ENCODE measurements at places on chromosomes 2 and 18.

GRCh38 chr2:107303964-107304363 is 418.0 kb upstream of the ST6GAL2 start:
- DNase-seq = no peak

DNA sequence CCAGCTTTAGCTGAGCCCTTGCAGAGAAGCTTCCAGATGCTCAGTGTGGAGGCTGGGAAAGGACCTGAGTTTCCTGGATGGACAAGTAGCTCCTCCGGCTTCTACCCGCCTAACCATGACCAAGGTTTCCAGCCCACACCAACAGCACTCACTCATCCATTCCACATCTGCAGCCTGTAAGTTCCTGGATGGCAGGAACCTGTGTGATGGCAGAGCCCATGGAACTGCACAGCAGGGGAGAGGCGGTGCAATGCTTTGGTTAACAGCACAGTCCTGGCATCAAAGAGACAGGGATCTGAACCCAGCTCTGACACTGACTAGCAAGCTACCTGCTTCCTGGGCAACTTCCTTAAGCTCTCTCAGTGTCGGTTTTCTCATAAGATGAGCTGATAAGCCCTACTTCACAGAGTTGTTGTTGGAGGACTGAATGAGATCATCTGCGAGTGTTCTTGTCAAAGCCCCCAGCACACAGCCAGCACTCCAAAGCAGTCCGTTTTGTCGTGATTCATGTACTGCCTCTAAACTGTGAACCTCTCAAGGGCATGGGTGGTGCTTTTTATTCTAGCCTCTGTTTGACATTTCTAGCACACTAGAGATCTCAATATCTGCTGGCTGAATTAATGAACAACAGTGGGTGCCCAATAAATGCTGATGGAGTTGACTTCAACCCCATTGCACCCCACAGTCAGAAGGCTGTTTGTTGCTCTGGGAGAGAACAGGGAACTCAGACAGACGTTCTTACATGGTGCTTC is 41.6 kb upstream of the OTOF start:
- no peak for DNase-seq

DNA sequence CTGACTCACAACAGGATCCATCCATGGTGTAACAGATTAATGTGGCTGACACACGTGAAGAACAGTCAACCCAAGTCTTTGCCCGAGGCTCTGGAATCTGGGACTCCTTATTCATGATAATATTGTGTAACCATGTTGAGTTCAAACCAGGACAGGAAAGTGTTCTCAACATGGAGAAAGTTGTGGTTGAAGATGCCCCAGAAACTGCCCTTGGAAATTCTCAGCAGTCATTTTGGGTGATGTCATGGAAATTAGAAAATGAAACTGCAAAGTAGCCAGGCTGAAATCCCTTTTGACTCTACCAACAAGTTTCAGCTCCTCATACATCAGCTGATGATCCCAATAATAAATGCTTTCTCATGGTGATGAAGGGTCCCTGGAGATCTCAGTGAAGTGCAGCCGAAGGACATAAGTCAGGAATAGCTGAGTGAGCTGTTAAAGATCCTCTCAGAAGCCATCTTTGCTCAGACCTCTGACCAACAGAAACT is 307.7 kb downstream of the TNS1 start:
- no peak for DNase-seq

DNA sequence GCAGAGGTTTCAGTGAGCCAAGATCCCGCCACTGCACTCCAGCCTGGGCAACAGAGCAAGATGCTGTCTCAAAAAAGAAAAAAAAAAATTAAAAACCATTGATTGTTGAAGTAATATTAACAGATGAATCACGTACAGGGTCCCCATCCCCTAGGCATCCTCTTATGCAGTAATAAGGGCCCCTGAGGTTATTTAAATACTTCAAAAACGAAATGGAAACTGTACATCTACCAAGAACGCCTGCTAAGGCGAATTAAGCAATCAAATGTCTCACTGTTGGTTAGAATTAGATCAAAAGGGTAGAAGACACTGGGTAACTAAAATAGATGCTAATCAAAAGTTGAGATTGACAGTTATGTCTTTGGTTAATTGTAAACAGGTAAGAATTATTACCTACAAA is 7.5 kb downstream of the TRABD2A start:
- no peak for DNase-seq

DNA sequence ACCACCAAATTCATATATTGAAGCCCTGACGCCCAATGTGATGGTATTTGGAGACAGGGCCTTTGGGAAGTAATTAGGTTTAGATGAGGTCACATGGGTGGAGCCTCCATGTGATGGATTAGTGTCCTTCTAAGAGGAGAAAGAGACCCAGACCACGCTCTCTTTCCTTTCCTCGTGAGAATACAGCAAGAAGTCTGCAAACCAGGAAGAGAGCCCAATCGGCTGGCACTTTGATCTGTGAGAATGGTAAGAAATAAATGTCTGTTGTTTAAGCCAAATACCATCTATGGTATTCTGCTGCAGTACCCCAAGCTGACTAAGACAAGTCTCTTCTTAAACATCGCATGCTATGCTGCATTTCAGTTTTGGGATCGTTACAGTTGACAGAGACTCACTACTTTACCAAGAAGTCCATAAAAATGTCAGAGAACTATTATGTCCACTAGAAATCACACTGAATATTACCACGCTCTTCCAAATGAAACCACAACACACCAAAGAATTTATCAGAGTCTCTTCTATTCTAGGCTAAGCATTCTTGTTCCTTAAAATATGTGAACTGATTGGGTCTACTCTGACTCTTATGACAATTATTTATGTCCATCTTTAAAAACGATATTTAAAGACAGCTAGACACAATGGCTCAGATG is 48.5 kb downstream of the LPIN2 start:
- DNase-seq = no peak

DNA sequence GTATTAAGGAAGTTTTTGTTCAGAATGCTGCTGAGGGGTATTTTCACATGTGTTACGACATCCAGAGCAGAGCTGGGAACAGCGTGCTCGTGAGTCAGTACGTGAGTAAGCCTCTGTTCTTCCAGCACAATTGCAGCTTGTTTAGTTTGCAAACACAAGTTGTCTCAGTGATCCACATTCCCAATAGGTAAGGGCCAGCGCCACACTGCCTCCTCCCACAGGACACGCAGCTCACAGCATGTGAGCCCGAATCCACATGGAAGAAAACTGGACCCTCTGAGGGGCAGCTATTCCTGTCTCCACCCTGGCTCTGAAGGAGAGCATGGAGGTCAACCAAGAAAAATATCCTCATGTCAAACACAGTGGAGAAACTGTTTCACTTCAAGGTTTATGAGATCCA is 173.9 kb upstream of the PID1 start:
- DNase-seq = no peak

- DNase-seq = no peak
These were observed 24.8 kb upstream of the FOSL2 start for GRCh38 chr2:28367667-28368356.

GRCh38 chr2:145091967-145092366 is 572.0 kb upstream of the ZEB2 start:
- DNase-seq = no peak

GRCh38 chr2:66387016-66387753 is 47.7 kb upstream of the MEIS1 start:
- no peak for DNase-seq

DNA sequence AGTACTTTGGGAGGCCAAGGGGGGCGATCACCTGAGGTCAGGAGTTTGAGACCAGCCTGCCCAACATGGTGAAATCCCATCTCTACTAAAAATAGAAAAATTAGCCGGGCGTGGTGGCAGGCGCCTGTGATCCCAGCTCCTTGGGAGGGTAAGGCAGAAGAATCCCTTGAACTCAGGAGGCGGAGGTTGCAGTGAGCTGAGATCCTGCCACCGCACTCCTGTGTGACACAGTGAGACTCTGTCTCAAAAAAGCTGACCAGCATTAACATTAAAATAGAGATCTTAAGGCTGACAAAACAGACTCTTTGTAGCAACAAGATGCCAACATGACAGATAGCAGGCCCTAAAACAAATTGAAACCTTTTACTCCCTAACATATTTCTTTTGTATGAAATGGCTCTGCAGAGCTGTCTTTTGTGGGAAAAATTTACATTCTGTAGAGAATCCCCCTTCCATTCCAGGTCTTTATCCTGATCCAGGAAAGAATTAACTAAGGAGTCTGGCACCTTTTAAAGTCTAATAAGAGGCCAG is 213.9 kb downstream of the RAB3GAP1 start:
- no peak for DNase-seq

DNA sequence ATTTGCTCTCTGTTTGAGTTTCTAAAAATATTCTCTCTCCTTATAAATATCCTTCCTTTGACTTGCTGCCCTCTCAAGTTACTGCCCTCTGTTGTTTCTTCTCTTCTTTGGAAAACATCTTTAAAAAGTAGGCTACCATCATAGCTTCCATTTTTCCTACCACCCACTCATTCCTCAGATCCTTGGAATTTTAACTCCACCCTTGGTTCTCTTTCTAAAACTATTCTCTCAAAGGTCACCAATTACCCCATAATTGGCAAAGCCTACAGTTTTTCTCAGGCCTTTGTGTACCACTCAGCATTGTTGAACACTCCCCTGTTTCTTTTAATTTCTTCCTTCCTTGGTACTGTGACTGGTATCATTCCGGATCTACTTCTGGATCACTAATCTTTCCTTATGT is 43.0 kb upstream of the ITGAV start:
- no peak for DNase-seq

- no peak for DNase-seq
These were observed 61.2 kb upstream of the CUL3 start for GRCh38 chr2:224646242-224646846.

DNA sequence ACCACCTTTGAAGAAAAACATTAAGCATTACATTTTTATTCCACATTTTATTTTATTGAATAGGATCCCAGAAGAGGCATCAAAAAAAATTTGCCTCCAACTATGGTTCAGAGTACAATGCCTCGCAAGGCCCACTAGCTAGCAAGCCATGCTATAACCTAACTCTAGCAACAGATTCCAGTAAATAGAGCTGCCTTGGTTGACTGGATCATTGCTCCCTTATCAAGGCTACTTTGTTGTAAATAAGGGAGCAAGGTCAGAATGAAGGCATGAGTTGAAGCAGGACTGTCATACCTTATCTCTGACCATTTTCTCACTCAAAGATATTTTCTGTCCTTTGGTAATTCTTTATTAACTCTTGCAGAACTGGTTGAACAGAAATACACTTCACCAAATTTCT is 672.6 kb downstream of the EPHA4 start:
- no peak for DNase-seq

GRCh38 chr2:240396623-240397541 is 38.6 kb upstream of the GPC1 start:
- DNase-seq = no peak

GRCh38 chr2:239745386-239746227 is 279.5 kb downstream of the NDUFA10 start:
- DNase-seq = no peak

- no peak for DNase-seq
These were observed 16.6 kb downstream of the EPHA4 start for GRCh38 chr2:221555494-221555846.

DNA sequence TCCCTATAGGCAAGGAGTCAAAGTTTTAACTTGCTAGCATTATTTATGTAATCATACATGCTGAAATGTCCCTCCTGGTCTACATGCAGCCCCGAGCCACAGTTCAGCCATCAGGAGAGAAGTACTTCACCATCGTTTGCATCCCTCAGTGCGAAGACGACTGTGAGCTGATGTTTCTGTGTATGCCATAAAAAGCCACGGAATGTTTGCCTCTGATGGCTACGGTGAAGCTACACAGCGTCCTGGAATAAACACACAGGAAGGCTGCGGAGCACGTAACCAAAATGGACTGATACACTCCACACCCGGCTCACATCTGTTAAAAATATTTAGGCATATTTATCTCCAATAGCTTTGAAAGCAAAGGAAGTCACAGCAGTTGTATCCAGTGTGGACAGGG is 4.3 kb upstream of the SALL3 start:
- DNase-seq = no peak

DNA sequence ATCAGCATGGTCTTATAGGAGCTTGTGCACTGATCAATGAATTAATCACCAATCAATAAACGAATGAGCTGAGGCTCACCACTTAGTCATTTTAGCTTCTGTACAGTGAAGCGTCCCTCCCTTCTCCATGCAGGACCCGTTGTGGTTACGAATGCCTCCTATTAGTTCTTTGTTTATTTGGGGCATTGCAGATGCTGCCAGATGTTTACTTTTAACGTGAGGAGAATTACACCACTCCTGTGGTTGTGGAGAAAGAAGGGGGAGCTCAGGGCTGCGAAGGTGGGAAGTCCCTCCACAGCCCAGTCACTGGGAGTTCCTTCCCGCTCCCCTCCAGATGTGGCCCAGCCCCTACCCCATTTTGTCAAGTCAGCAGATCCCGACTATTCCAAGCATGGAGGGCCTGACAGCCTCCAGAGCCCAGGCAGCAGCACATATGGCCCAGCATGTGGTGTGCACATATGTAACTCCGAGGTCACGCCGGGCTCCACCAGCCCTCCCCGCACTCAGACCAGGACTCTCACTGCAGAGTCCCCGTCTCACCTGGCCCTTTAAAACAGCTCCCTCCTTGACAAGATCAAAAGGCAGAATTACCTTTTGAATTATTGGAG is 20.9 kb downstream of the PKDCC start:
- no peak for DNase-seq

GRCh38 chr2:203427061-203427460 is 98.9 kb downstream of the ABI2 start:
- no peak for DNase-seq

GRCh38 chr18:56562479-56562878 is 75.9 kb downstream of the TXNL1 start:
- no peak for DNase-seq

DNA sequence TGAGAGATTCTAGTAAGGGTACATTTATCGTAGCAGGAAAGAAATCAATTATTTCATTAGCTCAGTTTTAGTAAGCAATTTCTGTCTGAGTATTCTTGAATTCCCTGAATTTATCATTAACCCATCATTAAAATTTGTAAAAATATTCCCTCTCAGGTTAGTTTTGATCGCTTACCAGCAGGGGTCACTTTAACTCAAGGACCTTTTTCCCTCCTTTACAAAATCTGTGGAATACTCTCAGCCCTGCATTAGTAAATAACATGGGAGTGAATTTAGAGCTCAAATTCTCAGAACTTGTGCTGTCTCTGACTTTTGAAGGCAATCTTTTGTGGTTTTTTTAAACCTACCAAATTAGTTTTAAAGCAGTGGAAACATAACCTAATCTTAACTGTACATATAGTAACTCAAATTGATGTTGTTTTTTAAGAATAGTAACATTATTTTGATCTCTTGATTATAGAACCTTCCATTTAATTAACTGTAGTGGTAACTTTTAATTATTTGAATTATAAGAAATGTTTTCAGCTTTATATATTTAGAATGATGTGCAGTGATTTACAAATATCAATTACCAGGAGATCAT is 97.2 kb downstream of the AGPS start:
- DNase-seq = no peak

GRCh38 chr18:60466677-60467076 is 94.1 kb upstream of the MC4R start:
- DNase-seq = no peak

DNA sequence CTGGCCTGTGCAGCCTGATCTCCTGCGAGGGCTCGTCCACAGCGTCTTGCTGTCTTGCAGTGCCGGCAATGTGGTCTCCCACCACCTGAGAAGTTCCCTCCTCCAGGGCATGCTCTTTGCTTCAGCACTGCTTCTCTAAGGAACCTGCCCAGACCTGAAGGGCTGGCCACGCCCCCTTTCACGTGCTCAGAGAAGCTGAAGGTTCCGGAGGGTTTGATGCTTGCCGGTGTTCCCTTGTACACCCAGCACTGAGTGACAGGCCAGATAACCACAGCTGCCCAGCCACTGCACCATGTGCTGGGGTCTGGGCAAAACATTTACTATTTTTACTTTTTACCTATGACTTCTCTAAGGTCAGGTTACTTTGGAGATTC is 1.7 kb upstream of the POLR2D start:
- peak; percentile 46 for DNase-seq

Measured in activated CD8-positive, alpha-beta memory T cell treated with anti-CD3 and anti-CD28 coated beads for 1 hour (primary cell).